AG04449 (cell line): ENCODE measurements at places on chromosomes 16 and 17.

DNA sequence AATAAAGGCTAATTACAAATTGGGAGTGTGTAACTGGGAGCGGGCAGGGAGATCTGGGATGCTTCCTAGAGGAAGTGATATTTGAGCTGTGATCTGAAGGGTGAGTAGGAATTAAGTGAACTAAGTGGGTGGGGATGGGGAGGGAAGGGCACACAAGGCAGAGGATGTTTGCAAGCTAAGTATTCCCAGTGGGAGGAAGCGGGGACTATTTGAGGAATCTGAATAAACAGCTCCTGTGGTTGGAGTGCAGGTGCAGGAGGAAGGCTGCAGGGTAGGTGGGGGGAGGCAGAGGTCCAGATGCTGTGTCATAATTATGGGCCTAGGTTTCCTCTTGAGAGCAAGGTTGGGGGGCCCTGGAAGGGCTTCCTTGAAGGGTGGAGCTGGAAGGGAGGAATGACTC, 102.1 kb upstream of the HS3ST2 start:
- no peak for DNase-seq

DNA sequence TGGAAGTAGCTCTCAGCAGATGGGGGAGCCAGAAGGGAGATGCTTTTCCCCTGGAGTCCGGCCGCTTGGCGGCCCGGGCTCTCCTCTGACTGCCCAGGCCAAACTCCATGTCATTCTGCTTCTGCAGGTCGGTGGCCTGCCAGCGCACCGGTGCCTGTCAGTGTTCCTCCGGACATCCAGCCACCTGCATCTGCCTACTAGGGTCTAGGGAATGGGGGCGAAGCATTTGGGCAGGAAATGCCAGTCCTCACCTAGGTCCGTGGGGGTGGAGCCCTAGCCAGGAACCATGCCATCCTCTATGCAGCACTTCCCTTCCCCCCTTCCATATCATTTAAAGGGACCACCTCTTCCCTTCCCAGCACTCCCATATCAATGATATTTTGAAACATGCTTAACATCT, 34.2 kb downstream of the GJC1 start:
- DNase-seq = no peak

DNA sequence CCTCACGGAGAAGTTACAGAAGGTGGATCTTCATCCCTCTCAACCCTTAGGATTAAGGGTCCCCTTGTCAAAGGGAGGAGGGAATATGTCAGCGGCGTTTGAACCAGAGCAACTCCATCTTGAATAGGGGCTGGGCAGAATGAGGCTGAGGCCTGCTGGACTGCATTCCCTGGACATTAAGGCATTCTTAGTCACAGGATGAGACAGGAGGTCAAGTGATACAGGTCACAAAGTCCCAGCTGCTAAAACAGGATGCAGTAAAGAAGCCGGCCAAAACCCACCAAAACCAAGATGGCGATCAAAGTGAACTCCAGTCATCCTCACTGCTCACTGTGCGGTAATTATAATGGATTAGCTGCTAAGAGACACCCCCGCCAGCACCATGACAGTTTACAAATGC, 36.7 kb downstream of the RBFOX3 start:
- no peak for DNase-seq

DNA sequence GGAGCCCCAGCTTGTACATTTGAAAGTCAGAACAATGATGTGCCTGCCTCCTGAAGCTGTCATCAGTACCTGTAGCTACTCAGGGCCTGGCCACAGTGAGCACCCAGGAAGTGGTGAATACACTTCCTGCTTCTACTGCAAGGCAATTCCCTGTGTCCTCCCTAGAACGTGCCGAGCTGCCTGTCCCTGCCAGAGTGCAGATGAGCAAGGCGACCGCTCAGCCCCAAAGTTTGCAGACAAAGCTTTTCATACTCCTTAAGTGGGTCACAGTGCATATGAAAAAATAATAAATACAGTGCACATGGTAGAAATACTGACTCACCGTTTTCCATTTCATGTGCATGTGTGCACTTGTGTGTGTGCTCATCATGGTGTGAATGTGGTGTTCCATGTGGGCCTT, 77.3 kb downstream of the MPRIP start:
- DNase-seq = no peak

DNA sequence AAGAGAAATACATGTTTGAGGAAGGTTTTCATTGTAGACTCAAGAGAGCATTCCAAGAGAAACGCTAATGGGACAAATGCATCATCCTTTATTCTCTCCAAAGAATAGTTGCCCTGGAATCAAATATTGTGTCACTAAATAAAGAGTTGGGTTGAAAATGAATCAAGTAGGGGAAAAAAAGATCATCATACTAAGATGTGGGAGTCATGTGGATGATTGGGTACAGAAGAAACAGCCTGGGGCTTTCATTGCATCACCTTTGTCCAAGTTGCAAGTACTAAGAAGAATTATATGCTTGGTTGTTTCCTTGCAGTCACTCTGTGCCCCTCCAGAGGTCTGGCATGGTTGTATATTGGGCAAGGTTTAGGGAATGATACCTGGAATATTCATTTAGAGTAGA, 658.9 kb downstream of the TOX3 start:
- DNase-seq = no peak

- DNase-seq = peak; percentile 95
Measured at GRCh38 chr16:54080524-54081008, 206.0 kb downstream of the IRX3 start.

- peak; percentile 77 for DNase-seq
Measured at GRCh38 chr17:13114601-13115031, 96.8 kb upstream of the ELAC2 start.

GRCh38 chr17:62119373-62119772, 54.3 kb upstream of the MED13 start:
- DNase-seq = no peak

DNA sequence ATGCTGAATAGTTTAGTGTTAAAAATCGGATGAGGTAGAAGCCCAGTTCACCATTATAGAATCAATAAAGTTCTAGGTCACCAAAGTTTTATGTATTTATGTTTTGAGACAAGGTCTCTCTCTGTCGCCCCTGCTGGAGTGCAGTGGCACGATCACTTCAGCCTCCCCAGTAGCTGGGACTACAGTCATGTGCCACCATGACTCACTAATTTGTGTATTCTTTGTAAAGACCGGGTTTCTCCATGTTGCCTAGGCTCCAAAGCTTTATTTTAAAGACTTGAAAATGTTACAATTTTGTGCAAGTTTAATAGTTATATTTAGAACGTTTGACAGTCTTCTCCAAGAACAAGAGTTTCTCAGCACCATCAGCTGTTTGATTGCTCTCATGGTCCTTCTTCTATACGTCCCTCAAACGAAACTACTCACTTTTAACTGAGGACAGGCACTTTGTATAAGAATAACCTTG, 32.1 kb downstream of the NDE1 start:
- no peak for DNase-seq

GRCh38 chr16:78249056-78249455, 149.6 kb downstream of the WWOX start:
- no peak for DNase-seq

- DNase-seq = no peak
Measured at GRCh38 chr17:45036691-45037090, 14.7 kb downstream of the DCAKD start.

DNA sequence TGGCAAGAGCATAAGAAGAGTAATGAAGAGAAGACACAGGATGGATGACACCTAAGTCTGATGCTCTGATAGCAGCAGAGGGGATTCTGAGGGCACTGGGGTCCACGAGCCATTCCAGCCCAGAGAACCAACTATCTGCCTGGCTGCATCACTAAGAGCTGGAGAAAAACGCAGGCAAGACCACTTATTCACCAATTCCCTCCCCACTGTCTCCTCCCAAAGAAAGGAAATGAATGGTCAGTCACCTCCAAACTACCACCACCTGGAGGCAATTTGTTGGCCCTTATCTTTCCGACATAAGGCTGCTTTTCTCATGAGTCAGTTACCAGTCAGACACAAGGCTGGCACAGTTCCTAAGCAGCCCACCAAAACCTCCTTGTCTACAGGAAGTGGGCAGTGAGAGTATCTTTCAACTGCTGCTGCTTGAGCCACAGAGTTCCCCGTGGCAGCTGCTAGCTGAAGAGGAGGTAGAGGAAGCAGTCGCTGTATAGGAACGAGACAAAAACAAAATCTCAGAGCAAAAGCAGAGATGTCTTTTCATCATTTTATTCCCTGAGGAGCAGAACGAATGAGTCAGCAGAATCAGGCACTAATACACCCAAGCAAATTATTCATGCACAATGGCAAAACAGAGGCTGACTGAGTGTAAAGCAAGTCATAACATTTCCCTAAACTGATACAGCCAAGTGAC, 111.1 kb downstream of the SMG6 start:
- DNase-seq = no peak

- peak; percentile 90 for DNase-seq
Measured at GRCh38 chr17:78862073-78863023, 21.7 kb upstream of the USP36 start.
